Dermis microvascular lymphatic vessel endothelial cell (primary cell): ENCODE measurements at places on chromosomes 2 and 18. TPM values are rescaled to one million over a fixed set of nuclear protein-coding genes. Genes with fewer than 3 reads are reported as not detected.

The INPP1 gene
- total RNA-seq, result 14.2 and 14.5 TPM in 2 replicates

The CD28 gene
- under 0.01 TPM in 2 replicates for total RNA-seq

The ACADL gene
- not detected in 2 replicates for total RNA-seq

The HJURP gene
- 3.3 and 9.5 TPM in 2 replicates for total RNA-seq

The EFEMP1 gene
- total RNA-seq, result 3,306 and 7,589 TPM in 2 replicates
